ENCODE measurements at places on chromosomes 2 and 18. TPM values are rescaled to one million over a fixed set of nuclear protein-coding genes. Genes with fewer than 3 reads are reported as not detected.

The HAAO gene
- polyA plus RNA-seq = 2.0 TPM

The HJURP gene
- 0.22 TPM for polyA plus RNA-seq

The COL3A1 gene
- polyA plus RNA-seq = 33.5 TPM

The LYG1 gene
- 1.3 TPM for polyA plus RNA-seq

The DSG2 gene
- polyA plus RNA-seq = 8.2 TPM

The FOXD4L1 gene
- not detected for polyA plus RNA-seq

The IL1RN gene
- 0.22 TPM for polyA plus RNA-seq

The PROM2 gene
- 3.4 TPM for polyA plus RNA-seq

The LHCGR gene
- polyA plus RNA-seq = not detected

The PRADC1 gene
- polyA plus RNA-seq = 109 TPM

The CD302 gene
- 5.8 TPM for polyA plus RNA-seq

The SLC19A3 gene
- polyA plus RNA-seq = 2.3 TPM

The AAK1 gene
- polyA plus RNA-seq = 34.2 TPM

The ABCG5 gene
- not detected for polyA plus RNA-seq

The ADGRF3 gene
- polyA plus RNA-seq = 0.03 TPM

The XDH gene
- polyA plus RNA-seq = 0.01 TPM

GRCh38 chr18:57841568-57841967 is 38.5 kb upstream of the ATP8B1 start:
- DNase-seq = no peak

DNA sequence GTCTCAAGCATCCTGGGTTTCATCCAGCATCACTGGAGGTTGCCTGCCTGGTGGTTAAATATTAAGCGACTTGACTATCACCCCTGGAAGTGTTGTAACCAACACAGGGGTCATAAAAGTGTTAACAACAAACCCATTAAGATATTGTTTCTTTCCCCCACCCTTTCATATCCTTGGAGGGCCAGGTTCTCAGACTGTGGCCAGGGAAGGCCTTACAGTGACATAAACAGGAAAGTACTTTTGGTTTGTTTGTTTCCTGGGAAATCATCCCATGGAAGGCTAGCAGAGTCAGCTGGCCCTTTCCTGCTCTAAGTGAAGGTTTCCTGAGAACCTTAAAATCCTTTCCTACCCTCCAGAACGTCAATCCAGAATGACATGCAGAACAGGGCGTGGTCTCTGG is 160.9 kb downstream of the CLIP4 start:
- no peak for DNase-seq

- DNase-seq = no peak
Measured at GRCh38 chr2:111624411-111625156, 259.4 kb downstream of the ANAPC1 start.

DNA sequence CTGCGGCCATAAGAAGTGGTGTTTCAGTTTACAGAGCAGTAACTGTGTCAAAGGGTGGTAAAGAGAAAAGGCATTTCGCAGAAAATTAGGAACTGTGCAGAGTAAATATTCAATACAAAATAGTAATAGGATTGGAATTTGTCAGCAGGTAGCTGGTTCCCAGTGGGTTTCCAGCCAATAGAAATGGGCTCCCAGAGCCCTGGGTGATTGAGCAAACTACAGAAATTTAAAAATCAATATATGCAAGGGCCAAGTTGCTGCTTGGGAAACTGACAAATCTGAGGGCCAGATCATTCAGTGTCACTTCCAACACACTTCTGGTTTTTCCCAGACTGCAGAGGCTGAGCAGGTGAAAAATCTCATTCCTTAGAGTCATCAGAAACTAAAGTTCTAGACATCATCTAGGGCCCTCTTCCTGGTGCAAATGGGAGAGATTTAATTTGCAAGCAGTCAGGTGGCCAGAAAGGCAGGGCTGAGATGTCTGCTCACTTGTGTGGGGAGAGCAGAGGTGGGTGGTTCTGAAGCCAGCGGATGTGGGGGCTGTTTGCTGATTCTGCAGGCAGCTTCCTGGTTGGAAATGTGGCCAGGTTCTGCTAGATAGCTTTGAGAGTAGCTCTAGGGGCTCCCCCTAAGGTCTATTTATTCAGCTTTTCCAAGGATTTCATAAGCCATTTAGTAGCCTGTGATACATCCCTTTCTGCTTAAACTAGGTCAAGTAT is 182.4 kb downstream of the NCK2 start:
- DNase-seq = no peak

GRCh38 chr2:108820482-108820881 is 33.9 kb downstream of the CCDC138 start:
- DNase-seq = no peak

- no peak for DNase-seq
Measured at GRCh38 chr2:143730155-143730952, 601.1 kb downstream of the ARHGAP15 start.

GRCh38 chr2:199462956-199463692 is 5.4 kb upstream of the SATB2 start:
- DNase-seq = peak; percentile 44

GRCh38 chr2:158926478-158926948 is 41.9 kb upstream of the TANC1 start:
- DNase-seq = no peak

DNA sequence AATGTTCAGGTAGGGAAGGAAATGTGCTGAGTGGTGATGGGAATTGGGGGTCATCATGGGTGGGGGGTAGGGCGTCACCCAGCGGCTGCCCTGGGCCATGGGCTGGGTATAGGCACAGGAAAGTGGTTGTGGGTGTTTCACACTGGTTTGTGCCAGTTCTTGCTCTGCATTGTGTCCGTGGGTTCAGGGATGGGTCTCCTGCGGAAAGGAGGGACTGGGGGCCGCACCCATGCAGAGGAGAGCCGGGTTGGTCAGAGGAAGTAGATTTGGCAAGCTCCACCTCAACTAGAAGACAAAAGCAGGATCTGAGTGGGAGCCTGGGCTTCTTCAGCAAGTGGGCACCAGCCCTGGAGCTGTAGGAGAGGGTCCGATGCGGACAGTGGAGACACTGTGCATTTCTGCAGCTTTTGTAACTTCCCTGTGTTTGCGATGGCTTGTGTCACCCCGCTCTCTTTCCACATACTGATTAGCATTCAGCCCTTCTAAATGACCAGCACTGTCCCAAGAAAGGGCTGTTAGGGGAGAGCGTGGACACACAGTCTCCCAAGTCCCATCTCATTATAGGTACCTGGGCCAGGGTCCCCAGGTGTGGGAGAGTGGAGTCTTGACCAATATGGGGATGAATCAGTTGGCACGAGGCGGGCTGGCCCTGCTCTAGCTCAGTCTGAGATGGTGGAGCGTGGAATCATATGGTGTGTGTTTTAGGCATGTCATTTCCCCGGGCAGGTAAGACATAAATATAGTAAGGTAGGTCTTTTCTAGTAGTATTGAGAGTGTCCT is 67.2 kb downstream of the LRRFIP1 start:
- no peak for DNase-seq

DNA sequence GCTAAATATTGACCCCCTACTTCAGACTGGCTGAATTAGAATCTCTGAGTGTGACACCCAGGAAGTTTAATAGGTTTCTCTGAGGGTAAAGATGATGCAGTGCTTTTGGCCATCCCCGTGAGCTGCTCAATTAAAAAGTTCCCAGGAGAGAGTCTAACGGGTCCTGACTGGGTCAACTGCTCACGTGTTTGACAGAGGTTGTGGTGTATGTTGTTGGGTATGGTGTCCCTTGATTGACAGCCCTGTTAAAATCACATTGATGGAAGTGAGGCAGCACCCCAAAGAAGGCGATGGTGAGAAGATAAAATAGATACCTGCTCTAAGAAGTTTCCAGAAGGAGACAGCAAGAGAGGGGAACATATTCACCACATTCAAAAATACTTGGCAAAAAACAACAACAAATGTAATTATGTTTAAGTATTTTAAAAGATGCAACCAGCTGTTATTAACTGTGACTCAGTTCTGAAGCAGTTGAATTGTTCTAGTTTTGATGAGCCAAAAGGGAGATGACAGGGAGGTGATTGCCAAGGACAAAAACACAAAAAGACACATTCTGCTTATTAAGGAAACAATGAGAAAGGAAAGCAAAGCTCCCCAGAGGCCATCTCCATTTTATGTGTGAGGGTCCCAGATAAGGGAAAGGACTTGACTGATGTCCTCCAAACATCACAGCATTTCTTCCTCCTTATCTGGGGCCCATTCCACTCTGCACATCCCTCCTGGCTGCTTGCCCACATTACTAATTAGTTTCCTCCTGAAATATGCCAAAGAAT is 11.5 kb upstream of the GMCL1 start:
- DNase-seq = no peak

GRCh38 chr2:36797324-36798070 is 101.0 kb downstream of the VIT start:
- no peak for DNase-seq

GRCh38 chr2:59986511-59986910 is 566.9 kb downstream of the BCL11A start:
- DNase-seq = no peak

DNA sequence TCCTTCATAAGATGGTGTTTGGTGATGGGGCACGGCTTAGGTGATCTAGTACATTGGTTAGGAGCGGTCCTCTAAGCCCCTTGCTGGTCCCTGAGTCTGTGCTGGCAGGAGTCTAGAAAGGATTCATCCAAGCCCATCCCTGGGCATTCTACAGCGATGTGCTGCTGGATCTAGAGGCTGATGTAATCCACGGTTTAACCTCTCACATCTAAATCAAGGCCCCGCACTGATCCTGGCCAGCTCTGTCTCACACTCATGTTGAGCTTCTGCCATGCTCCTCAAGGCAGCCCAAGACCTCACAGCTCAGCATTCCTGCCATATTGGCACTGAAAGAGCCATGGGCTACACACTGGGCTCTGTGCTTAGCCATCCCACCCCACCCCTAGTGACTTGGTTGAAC is 664.8 kb downstream of the STK39 start:
- no peak for DNase-seq

- DNase-seq = no peak
Measured at GRCh38 chr2:68506170-68506569, 38.8 kb downstream of the APLF start.

GRCh38 chr18:75029481-75029880 is 179.5 kb downstream of the PTGR3 start:
- no peak for DNase-seq

DNA sequence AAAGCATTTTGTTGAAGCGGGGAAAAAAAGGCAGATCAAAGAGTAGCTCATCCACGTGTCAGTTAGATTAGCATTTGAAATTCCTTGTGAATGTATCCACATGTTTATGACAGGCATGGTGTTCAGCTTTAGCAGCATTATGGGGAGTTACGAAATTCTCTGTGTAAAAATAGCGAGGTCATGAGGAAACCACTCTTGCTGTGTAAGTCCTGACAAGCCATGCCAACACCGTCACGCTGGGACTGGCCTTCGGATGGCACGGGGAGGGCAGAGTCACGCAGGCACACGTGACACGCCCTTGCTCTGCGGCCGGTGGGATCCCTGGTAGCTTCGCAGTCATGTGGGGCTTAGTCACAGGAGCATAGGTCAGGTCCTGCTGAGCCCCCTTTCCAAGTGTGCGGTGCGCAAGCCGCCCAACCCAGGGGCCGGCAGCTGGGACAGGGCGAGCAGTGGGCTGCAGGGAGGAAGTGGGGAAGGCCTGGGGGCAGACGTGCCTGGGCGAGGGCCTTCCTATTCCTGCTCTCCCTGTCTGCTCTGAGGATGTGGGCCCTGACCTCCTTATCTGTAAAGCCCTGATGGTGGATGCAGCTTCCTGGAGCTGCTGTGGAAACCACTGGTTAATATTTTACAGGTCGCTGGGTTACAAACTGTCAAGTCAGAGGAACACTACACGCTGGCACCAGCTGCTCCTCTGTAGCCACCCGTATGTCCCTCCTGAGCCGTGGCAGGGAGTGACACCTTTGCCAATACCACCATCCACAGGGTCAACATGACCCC is 18.0 kb downstream of the MBP start:
- DNase-seq = peak; percentile 86

GRCh38 chr2:211455216-211455841 is 898.9 kb downstream of the CPS1 start:
- DNase-seq = no peak

DNA sequence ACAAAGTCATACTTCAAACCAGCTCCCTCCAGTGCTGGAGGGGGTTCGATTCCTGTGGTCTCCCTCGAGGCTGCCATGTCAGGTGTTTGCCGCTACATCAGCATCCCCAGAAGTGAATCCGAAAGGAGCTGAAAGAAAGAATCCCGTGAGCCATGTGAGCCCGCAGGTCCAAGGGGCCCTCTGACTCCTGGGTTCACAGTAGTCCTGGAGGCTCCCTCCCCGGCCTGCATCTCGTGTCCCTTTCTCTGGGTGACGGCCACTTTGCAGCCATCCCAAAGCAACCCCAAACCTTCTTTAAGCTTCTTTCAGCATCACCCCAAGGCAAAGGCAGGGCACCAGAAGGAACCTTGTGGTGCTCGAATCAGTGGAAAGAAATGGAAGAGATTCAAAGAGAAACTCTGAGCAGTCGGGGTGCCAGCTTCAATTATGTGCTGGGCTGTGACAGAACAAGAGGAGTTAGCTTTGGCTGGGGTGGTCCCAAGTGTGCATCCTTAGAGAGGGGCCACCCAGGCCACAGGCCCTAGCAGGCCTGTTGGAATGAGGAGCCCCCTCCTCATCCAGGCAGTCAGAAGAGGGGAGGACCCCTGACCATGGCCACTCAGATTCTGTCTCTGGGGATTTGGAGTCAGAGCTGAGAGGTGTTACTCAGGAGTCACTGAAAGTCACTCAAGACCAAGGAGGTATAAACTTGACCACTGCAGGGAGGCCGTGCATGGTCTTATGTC is 59.7 kb downstream of the CIB4 start:
- DNase-seq = no peak

Data from heart right ventricle (tissue), 16 donors.